ENCODE measurements at places on chromosomes 4 and X.

- DNase-seq, result no peak
Measured at GRCh38 chr4:175776217-175776616, 35.8 kb downstream of the GPM6A start.

GRCh38 chrX:150848914-150849365 lies 49.5 kb downstream of the CD99L2 start:
- no peak for DNase-seq

GRCh38 chr4:66804979-66805378 lies 740.3 kb downstream of the CENPC start:
- no peak for DNase-seq

GRCh38 chrX:101057093-101057714 lies 5.3 kb upstream of the TRMT2B start:
- DNase-seq, result no peak

DNA sequence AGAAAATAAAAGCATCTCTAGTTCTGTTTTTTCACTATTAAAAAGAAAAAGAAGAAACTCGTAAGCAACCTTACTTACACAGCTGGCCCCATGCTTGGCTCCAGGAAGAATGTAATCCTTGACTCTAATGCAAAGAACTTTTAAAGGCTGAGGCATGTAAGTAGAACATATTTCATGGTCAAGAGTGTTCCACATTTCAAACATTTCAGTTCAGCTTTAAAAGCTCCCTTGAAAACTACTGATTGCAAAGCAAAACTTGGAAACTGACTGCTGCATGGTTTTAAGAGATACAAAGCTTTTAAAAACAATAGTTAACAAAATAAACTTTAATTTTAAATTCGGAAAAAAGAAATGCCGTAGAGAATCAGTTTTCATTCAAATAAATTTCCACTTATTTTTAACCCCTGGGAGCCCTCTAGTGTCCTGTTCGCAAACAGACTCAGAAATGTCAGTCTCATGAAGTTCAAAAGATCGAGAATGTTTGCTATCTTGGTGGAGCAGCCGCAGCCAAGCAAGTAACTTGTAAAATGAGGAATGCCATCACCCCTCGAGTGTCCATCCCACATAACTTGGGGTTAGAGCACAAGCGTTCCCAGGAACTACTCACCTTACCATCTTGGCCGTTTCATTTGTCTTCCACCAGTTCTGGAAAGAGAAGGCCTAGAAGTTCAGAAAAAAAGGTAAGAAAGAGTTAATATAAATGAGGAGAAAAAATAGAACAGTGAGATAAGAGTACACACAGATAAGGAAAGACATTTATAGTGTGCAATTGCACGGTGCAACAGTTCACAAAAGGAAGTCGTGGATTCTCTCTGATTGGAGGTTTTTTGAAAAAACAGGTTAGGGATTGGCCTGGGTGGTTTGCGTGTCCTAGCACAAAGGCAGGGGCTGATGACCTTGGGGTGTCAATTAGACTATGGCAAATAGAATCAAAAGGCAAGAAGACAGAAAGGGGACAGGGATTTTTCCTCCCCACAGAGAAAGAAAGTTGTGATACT lies at the start of gene GASK1B:
Gene GASK1B (minus strand): TSS at position 765 of the 998 bp plus-strand sequence. CDS start 1,650 bp downstream, outside the sequence.
- DNase-seq, result peak; percentile 15

All from stimulated activated CD4-positive, alpha-beta T cell treated with anti-CD3 and anti-CD28 coated beads, Interleukin-15, amount 100 ng/mL, for 24 hours (primary cell).